ENCODE measurements at places on chromosomes 5 and 9.
A peak's percentile ranks its signal among the peaks of the same experiment; 100 is the strongest.

GRCh38 chr9:31210978-31211570, 1173.4 kb upstream of the ACO1 start:
- peak; percentile 58 for DNase-seq

GRCh38 chr5:179819296-179820126, 1.2 kb upstream of the SQSTM1 start:
- peak; percentile 63 for DNase-seq

GRCh38 chr5:139295346-139296057, 2.0 kb downstream of the MATR3 start:
- DNase-seq: peak; percentile 44

DNA sequence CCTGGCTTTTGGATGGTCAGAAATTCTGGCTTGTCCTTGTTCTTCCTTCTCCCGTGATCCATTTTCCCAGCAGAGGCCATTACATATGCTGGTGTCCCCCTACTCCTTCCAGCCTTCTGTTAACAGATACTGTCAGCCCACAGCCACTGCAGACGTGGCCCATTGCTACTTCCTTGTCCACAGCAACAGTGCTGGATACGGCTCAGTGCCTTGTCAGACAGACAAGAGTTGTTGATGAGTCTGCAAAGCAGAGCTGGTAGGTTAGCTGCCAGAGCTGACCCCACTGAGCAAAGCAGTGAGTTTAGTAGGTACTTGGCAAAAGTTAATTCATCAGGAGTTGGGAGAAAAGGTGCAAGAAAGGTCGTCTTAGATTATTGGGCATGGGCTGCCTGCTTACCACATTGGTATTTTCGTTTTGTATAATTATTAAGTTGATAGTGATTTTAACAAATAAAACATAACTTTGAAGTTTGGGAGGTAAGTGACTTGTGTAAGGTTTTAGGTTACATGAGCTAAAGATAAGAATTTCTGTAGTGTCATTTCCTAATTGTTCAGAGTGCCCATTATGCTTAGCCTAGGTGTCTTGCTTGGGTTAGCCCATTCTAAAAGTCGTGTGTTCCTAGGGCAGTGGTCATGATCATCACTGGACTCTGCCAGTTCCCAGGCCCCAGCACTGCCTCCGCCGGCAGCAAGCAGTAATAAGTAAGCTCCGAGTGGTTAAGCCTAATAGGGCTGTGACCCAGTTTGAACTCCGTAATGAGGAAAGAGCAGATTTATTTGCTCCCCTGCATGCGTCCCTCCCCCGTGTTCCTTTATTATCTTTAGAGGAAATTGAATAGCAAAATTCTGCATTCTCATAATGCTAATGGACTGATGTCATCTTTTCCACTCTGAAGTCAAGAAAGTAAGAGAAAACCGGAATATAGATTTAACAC, 292.0 kb downstream of the FANCC start:
- DNase-seq: no peak

DNA sequence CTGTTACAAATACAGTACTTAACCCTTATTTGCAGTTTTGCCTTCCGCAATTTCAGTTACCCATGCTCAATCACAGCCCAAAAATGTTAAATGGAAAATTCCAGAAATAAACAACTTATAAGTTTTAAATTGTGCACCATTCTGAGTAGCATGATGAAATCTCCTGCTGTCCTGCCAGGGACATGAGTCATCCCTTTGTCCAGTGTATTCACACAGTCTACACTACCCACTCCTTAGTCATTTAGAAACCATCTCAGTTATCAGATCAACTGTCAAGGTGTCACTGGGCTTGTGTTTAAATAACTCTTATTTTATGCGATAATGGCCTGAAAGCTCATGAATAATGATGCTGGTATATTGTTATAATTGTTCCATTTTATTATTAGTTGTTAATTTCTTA, 95.8 kb downstream of the PLCXD3 start:
- DNase-seq: no peak

- DNase-seq: peak; percentile 49
Measured at GRCh38 chr5:32522429-32523143, 62.8 kb upstream of the SUB1 start.

GRCh38 chr5:116446356-116447005, 128.1 kb downstream of the SEMA6A start:
- no peak for DNase-seq

DNA sequence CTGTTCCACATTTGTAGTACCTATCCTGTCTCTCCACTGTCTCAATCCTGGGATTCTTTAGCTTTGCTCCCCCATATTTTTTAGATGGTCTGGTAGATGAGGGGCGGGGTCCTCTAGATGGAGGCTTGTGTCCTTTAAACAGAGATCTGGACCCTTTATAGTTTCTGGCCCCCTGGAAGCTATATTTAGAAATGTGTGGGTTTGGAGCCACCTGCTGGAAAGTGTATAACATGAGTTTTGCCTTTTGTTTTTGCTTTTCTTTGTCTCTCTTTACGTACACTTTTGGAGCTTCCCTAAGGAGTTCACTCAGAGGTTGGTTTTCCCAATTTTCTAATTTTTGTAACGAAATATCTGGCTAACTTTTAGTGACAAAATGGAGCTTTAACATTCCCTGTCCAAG, 110.7 kb downstream of the CFAP95 start:
- DNase-seq: peak; percentile 5
